ENCODE measurements at places on chromosomes 11 and 22.

GRCh38 chr22:25025491-25026400, 73.2 kb downstream of the KIAA1671 start:
- DNase-seq = no peak

DNA sequence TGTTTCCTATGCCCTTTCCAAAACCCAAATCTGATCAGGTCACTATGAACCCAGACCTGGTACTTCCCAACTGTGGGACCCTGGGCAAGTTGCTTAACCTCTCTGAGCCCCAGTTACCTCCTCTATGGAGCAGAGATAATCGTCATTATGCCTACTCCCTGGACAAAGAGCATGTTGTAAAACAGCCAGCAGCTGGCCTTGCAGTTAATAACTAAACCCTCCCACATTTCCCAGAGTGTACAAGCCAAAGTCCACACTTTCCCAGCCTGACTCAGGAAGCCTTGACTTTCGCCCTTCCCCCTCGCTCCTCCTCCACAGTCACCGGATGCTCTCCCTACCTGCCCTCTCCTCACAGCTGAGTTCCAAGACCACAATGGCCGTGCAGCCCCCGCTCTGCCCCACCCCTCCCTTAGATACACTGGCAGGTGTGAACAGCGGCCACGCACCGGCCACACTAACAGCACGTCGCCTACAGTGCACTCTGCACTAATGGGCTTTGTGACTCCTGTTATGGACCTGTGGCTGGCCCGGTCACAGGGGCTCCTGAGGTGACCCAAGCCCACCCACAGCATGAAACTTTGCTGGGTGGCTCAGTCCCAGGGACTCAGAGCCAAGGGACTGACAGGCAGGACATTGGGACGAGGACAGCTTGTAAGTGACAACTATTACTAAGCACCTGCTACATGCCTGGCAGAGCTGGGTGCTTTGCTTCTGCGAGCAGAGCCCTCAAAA, 15.6 kb upstream of the MFNG start:
- DNase-seq = no peak

DNA sequence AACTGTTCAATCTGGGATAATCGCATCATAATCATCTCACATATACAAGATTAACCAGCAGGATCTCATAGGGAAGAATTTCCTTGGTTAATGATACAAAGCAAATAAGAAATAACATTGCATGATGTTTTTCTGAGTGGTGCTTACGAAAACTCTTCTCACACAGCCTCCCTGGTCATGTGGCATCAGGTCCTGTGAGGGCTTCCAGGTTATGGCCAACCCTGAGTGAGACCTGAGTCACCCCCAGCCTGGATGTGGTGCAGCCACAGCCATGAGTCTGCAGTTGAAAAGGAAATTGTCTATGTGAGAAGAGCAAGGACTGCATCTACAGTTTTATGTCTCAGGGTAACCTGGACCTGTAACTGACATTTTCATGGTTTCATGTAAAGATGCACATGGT, 90.5 kb upstream of the XKR3 start:
- DNase-seq = no peak

DNA sequence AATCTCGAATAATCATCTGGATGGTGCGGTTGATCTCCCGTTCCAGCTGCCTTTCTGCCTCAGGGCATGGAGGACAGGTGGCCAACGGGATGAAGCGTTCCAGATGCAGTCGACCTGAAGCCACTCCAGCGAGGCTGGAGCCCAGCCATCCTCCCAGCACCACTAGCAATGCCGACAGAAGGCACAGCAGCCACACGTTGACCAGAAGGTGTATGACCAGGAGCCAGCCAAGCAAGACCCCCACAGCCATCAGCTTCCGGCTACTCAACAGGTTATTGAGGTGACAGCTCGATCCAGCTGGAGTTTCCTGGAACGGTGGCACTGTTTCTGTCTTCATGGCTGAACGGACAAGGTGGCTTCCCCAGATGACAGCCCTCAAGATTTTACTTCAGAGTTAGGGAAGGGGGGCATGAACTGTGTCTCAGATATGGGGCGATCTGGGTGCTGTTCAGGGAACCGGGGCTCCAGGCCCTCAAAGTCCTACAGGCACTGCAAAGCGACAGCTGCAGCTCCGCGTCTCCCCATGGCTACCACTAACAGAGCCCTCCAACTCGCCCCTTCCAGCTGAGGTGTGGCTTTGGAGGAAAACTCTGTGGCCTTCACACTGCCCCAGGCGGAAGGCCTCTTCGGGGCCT, 559 bp downstream of the SNX19 start:
- no peak for DNase-seq

GRCh38 chr11:71948314-71949027, 19.6 kb downstream of the RNF121 start:
- no peak for DNase-seq

DNA sequence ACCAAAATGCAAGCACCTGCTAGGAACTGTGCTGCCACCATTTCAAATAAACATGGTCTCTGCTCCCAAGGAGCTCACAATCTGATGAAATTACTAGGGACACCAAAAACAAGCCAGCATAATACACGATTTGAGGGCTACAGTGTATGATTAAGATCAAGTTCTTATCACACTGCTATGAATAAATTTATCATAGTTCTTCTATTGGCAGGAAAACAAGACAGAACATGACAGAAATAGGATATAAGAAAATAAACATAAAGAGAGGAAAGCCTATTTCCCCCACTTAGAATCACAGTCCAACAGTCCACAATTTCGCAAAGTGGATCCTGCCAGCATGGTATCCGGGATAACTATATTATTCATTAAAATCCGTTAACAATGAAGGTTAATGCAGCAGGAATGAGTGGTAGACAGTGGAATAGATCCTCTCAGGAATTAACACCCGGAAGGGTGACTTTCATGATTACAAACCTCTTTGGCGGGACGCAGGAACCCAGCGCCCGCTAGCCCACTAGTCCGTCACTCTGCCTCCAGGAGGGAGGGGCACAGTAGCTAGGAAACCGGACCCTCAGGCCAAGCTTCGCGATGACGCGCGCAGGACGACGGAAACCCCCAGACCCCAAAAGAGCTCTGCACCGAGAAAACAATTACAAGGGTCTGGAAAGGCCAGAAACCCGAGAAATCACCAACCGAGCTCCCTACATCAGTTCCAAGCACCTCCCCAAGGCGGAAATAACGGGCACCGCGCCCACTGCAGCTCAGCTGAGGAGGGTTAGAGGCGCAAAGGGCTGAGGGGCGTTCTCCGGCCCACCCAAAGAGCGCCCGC, 607 bp downstream of the CCDC82 start:
- DNase-seq = no peak

DNA sequence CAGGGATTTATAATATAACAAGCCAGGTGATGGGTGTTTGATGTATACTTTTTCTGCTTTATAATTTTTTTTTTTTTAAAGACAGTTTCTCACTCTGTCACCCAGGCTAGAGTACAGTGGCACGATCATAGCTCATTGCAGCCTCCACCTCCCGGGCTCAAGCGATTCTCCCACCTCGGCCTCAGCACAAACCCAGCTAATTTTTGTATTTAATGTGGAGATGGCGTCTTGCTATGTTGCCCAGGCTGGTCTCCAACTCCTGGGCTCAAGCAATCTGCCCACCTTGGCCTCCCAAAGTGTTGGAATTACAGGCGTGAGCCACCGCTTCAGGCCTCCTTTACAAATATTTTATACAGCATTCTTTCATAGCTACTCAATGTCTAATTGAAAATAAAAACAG, 48.6 kb downstream of the MORC2 start:
- DNase-seq = no peak

DNA sequence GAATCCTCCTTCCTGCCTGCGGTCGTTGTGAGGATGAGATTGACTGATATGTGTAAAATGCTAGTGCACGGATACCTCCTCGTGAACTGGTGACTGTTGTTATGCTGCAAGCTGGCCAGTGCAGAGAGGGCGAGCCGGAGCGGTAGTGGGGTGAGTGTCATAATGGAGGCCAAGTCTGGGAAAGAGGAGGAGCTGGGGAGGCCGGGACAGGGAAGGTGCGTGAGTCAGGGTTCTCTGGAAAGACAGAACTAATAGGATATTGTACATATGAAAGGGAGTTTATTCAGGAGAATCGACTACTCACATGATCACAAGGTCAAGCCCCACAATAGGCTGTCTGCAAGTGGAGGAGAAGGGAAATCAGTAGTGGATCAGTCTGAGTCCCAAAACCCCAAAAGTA, 56.8 kb upstream of the FADD start:
- DNase-seq = no peak

- no peak for DNase-seq
Measured at GRCh38 chr11:69260622-69261021, 33.3 kb upstream of the MYEOV start.

DNA sequence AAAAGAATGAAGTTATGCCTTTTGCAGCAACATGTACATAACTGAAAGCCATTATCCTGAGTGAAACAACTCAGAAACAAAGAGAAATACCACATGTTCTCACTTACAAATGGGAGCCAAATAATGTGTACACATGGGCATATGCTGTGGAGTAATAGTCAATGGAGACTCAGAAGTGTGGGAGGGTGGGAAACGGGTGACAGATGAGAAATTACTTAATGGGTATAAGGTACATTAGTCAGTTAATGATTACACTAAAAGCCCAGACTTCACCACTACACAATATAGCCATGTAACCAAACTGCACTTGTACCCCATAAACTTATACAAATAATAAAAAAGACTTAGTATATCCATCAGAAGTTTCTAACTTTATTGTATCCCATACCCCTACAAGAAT, 674.1 kb upstream of the ARHGAP42 start:
- no peak for DNase-seq

DNA sequence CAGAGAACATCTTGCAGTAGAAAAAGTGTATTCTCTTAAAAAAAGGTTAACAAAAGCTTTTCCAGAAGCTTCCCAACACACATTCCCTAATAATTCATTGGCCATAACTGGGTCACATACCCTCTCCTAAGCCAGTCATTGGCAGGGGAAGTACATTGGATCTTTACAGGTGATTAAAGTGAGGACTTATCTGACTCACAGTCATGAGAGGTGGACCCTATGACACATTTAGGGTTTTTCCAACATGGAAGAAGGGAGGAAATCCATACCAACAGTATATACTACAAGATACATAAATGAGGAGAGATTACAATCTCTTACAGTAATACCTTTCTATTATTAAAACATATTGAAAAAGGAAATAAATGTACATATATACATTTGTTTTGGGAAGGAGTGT, 72.2 kb downstream of the CCDC73 start:
- DNase-seq = no peak

Data from NCI-H187 (cell line).